DMS79 treated with DMSO at 0.1 percent for 48 hours (cell line): ENCODE measurements at places on chromosomes 7 and 10.
A peak's percentile ranks its signal among the peaks of the same experiment; 100 is the strongest.

DNA sequence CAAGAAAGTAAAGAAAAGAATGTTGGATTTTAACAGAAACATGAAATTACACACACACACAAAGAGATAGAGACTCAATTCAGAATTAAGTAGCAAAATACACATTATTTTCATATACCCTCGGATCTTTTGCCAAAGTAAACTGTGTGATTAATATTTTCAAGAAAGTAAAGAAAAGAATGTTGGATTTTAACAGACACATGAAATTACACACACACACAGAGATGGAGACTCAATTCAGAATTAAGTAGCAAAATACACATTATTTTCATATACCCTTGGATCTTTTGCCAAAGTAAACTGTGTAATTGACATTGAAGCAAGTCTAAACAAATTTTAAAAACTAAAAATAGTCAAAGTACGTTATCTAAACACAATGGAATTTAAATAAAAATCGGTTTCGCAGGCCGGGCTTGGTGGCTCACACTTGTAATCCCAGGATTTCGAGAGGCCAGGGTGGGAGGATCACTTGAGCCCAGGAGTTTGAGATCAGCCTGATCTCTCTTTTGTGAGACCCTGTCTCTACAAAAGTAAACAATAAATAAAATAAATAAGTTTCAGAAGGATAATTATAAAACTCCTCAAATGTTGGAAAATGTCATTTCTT is 337.3 kb upstream of the MAGI2 start:
- no peak for DNase-seq

DNA sequence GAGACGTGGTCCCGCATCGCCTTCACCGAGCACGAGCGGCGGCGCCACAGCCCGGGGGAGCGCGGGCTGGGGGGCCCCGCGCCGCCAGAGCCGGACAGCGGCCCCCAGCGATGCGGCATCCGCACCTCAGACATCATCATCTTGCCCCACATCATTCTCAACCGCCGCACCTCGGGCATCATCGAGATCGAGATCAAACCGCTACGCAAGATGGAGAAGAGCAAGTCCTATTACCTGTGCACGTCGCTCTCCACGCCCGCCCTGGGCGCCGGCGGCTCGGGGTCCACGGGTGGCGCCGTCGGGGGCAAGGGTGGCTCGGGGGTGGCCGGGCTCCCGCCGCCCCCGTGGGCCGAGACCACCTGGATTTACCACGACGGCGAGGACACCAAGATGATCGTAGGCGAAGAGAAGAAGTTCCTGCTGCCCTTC is 737 bp downstream of the CNNM2 start:
- DNase-seq: peak; percentile 1

DNA sequence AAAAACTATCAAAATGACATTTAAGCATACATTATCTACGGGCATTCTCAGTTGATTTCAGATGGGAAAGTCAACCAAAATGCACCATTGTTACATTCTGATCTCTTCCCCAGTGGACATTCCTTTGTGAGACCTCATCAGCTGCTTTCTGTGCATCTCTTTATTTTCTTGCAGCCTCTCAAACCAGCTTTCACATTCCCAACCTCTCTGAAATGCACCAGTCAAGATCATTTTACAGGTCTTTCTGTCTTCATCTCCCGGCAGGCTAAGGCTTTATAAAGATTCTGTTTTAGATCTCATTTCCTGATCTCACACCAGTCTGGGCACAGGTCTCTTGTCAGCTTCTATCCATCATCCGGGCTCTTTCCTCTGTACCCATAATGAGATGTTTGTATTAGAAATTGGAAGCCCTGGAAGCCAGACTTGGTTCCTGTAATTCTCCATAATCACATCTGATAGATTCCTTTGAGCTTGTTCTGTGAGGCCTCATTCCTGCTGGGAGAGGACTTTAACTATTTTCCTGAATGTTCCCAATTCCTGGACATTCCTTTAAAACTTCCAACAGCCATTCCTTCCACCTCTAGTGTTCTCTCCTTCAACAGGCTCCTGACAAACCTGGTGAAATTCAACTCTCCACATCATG is 44.3 kb upstream of the ARL4A start:
- no peak for DNase-seq

DNA sequence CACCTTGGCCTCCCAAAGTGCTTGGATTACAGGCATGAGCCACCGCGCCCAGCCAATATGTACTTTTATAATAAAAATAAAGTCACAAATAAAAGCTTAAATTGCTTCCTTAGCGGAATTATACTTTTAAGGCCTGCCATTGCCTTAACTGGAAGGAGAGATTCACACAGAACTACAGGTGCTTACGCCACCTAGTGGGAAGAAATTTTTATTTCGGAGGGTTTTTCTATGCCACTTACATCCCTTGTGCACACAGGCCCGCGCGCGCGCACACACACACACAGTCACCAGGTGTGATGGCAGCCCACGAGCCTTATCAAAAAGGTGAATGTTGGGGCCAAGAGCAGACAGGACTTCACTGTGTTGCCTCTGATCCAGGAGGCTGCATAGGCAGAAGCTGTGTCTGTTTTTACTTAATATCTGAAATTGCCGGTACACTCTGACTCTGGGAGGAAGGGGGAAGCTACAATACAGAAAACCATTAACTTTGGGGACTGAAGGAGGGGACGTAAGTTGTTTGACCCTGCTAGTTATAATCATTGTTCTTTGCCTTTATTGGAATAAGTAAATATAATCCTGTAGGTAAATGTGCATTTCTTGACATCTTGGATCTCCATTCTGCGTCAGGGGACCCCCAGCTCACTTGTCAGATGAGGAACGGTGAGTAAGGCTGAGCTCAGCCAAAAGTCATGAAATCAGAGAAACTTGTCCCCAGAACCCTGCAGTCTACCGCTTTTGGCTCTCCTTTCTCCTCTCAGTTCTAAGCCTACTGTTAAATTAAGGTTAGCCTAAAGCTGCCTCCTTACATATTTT is 87.1 kb downstream of the SLC16A9 start:
- DNase-seq: no peak

GRCh38 chr7:112112822-112113255 is 93.4 kb downstream of the DOCK4 start:
- no peak for DNase-seq

GRCh38 chr10:22544325-22545068 is 169.9 kb downstream of the PIP4K2A start:
- peak; percentile 23 for DNase-seq

DNA sequence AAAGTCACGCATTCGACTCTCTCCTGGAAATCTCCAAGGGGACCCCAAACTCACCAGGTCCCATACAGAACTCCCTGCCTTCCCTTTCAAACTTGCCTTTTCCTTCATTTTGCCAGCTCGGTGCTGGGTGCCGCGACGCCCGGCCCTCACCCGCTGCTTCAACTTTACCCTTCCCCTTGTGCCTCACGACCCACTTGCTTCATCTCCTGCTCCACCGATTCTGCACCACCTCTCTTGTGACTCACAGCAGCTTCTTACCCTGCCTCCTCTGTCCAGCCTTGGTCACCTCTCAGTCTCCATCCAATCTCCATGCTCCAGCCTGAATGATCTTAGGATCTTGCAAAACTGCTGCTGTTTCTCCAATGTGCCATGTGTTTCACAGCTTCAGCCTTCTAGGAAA is 59.9 kb downstream of the PRKCQ start:
- no peak for DNase-seq

DNA sequence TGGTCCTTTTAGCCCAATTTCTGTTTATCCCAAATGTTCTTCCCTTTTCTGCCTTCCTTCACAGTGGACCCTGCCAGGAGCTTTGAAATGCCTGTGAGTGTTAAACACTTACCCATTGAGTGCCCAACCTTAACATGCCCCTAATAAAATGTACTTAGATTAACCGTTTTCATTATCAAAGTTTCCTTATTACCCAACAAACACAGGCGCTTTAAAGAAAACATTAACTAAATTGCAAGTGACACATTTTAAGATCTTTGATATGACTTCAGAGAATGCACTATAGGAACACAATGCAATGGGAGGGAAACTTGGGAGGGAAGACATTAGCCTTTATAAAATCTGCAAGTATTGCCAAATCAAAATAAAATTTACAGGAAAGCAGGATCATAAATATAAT is 177.0 kb downstream of the CFTR start:
- DNase-seq: no peak

DNA sequence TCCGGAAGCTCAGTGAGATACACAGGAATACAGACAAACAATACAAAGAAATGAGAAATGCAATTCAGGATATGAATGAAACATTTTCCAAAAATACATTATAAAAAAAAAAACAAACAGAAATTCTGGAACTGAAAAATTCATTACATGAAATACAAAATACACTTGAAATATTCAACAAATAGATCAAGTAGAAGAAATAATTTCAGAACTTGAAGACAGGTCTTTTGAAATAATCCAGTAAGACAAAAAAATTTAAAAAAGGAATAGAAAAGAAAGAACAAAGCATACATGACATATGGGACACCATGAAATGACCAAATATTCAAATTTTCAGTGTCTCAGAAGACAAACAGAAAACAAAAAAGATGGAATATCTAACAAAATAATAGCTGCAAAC is 102.5 kb downstream of the ALOX5 start:
- DNase-seq: no peak

DNA sequence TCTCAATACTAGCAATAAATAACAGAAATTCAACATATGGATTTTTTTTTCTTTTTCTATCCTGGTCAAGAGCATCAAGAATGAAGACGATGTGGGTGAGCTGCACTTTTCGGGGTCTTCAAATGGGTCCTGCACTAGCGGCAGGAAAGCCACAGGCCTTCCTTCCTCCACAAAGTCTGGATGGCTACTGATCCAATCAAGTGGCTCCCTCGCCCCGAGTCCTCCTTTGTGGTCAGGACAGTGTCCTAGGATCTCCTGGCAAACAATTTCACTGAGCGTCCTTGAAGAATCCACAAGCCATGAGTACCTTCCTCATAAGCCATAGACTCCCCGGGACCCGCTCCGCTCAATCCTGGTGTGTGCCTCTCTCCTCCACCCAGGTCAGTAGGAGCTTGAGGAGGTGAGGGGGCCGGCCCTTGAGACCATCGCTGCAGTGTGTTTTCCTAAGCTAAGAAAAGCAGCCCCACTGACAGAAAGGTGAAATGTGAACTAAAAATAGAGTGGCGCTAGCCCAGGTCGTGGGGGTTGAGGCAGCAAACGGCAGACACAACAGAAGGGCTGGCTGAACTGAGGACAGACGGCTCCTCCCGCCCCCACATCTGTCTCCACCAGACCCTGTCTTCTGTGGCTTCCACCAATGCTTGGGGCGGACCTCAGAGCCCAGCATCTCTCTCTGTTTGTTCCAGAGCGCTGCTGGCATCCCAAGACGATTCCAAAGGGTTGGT is 202.3 kb downstream of the HERPUD2 start:
- no peak for DNase-seq

DNA sequence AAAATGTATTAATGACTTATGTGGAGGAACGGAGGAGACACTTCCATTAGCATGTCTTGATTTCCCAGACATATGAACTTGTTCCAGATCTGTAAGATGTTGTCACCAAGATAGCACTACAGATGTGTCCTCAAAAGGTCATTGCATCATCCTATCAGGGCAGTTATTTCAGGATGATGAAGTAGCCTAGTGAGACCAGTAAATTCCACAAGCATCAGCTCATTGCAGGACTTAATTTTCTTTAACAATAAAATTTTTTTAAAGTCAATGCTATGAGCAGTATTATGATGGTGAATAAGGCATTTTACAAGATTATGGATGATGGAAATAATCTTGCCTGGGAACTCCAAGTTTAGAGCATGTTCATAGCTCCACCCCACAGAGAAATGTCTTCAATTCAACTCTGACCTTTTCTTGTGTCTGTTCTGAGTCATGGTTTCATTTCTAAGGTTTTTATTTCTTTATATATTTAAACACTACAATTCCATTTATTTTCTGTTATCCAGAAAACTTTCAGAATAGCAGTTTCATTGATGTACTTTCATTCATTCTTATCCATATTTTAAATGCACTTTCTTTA is 1203.3 kb upstream of the CELF2 start:
- no peak for DNase-seq

- peak; percentile 24 for DNase-seq
These were observed 121.2 kb downstream of the UBE2H start for GRCh38 chr7:129831424-129832058.

GRCh38 chr7:112124061-112124766 is 82.0 kb downstream of the DOCK4 start:
- DNase-seq: no peak

GRCh38 chr7:141421306-141421705 is 129.9 kb upstream of the AGK start:
- DNase-seq: no peak

- no peak for DNase-seq
These were observed 2.5 kb upstream of the AVPI1 start for GRCh38 chr10:97689559-97690020.

DNA sequence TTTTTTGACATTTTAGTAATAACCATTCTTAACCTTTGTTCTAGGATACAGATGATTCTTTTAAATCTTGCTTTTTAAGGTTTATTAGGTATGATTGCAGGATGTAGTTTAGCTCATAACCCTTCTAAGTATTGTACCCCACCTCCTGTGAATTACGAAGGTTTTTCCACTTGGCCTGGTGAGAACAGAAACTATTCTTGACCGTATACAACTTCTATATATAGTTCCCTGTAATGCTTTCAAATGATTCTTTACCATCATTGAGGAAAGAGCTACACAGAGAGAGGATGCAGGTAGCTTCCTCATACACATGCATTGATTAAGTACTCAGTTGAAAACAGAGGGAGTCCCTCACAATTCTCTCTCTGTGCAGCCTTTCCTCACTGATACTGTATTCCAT is 86.3 kb downstream of the PALS2 start:
- DNase-seq: no peak

- peak; percentile 12 for DNase-seq
These were observed 213.6 kb upstream of the TBX20 start for GRCh38 chr7:35467456-35467978.

DNA sequence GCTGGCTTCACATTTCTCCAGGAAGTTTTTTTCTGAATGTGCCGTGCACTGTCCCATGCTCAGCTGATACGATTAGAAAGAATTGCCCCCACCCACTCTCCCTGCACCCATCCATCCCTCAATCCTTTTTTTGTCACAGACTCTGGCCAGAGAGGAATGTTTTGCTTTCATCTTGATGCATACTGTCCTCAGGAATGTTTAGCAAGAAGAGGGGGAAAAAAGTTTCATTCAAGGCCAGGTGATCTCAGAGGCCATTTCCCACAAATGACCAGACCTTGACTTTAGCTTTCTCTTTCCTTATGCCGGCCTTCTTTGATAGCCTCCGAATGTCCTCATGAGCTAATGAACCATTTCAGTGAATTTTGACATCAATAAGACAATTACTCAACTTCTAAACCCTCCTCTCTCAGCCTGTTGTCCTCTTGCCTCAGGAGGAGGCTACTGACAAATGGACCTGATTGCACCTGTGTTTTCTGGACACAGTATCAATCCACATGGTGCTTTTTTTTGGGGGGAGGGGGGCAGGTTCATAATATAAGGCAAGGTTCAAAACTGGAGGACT is 105.0 kb upstream of the KLF6 start:
- no peak for DNase-seq
